BJ (cell line): ENCODE measurements at places on chromosomes 4 and X.

DNA sequence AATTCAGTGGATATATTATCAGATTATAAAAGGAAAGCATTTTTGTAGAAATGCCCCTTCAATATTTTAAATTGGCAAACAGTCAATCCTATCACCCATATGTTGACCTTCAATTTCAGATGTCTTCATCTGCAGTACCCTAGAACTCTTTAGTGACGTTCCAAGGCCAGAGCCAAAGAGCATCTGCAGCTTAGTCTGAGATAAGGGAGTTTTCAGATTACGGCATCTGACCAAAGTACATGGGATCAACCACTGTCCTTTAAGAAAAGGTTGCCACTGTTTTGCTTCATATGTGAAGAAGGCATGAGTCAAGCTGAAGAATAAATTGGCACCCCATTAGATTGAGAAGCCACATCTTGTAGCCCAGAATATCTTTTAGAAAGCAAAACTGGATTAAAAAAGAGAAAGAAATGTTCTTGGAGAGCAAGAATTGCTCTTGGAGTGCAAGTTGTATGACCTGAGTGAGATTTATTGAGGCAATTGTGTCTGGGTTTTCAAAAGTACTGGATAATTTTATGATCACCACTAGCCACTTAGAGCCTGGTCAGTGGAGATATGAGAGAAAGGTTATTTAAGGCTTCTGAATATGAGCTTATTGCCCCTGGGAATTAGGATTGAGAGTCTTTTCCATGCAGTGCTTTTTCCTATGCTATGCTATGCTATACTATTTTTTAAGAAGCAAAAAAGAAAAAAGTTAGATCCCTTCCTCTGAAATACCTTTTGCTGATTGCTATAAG is 251.9 kb upstream of the NR3C2 start:
- no peak for DNase-seq

DNA sequence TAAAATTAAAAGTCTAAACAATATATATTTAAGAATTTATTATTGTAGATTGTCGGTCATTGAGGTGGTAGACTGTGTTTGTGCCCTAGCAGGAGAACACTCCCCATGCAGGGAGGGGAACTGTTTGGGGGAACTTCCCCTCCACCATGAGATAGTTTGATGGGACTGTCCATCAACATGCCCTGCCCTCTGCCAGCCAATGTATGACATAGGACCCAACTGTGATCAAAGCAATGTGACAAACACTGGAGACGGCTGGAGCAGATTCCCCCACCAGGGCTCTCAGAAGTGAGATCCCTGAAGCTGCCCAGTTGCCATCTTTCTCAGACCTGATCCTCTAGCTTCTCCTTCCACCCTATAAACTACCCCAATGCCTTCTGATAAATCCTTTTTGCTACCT is 44.9 kb downstream of the SH3KBP1 start:
- no peak for DNase-seq

DNA sequence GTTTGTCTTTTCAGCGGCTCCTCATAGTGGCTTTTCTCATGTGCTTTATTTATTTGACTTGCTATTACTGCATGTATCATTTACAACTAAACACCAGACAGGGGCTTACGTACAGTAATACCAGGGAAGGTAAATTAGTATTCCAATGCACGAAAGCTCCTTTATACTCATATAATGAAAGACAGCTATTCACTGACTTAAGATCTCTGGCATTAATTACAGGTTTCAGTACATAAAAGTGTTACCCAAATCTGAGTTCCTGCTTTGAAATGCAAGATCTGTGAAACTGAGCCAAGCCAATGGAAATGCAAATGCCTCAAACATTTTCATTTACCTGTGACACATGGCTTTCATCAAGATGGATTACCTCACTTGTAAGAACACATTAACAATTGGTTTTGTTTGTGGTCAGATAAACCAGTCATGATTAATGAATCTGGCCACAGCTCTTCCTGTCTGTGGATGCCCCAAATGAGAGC is 107.2 kb downstream of the ANAPC4 start:
- no peak for DNase-seq

DNA sequence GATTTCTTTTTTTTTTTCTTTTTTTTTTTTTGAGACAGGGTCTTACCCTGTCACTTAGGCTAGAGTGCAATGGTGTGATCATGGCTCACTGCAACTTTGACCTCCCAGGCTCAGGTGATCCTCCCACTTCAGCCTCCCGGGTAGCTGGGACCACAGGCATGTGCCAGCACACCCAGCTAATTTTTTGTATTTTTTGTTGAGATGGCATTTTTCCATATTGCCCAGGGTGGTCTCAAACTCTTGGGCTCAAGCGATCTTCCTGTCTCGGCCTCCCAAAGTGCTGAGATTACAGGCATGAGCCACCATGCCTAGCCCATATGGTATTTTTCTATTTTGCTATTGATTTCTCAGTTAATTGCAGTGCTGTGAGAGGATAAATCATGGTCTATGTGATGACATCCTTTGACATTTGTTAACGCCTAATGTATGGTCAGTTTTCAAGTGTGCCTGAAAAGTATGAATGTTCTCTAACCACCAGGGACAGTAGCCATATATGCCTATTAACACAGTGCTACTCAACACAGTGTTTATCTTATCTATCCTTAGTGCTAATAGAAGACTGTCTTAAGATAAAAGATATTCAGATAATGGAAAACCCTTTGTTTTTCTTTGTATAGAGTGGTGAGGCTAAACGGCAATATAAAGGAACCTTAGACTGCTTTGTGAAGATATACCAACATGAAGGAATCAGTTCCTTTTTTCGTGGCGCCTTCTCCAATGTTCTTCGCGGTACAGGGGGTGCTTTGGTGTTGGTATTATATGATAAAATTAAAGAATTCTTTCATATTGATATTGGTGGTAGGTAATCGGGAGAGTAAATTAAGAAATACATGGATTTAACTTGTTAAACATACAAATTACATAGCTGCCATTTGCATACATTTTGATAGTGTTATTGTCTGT is 9.1 kb upstream of the HSPA4L start:
- DNase-seq, result no peak

GRCh38 chr4:7587433-7588405 is 153.0 kb upstream of the PSAPL1 start:
- DNase-seq, result no peak

DNA sequence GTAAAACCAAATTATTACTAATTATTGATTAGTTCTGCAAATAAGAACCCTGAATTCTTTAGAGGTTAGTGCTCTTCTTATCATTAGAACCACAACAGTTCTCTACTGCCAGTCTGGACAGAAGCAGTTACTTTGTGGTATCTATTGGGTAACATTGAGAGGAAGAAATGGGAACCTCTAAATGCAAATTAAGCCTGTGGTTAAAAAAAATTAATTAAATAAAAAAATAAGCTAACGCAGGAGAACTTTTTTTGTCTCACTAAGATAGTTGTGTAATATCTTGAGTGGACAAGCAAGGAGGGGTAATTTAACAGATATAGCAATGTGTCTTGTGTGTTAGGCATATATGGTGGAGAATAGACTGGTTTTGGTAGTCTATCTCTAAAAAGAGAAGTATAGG is 32.9 kb upstream of the TET2 start:
- DNase-seq, result no peak

- DNase-seq, result peak; percentile 52
Measured at GRCh38 chr4:149164282-149164681, 651.4 kb downstream of the IQCM start.

DNA sequence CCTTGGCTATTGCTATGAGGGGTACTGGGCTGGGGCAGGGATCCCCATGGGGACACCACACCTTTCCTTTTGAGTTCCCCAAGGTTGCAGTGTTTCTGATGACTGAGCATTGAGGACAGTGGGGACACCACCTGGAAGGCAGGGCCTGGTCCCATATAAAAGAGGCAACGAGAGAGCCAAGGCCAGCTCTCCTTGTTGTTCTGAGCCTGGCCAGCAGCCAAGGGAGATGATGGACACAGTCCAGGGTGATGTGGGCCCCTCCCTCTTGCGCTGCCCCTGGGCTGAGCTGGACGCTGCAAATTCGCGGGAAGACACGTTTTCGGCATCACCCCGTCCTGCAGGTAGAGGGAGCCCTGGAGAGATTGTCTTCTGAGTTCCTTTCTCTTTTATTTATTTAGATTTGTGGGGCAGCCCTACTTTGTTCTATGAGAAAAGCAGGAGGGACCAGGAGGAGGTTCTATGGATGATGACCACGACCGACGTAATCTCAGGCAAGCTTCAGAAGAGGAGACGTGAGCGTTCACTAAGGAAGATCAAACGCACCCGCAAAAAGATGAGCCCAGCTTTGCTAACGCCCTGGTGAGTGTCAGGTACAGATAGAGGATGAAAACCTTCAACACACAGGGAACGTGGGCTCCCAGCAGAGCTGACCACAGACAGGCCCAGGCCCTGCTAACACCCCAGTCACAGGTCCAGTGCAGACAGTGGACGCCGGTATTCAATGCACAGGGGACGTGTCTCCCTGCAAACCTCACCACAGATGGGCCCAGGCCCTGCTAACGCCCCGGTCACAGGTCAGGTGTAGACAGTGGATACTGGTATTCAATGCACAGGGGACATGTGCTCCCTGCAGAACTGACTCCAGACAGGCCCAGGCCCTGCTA is 97.4 kb downstream of the SHOX start:
- DNase-seq, result no peak

DNA sequence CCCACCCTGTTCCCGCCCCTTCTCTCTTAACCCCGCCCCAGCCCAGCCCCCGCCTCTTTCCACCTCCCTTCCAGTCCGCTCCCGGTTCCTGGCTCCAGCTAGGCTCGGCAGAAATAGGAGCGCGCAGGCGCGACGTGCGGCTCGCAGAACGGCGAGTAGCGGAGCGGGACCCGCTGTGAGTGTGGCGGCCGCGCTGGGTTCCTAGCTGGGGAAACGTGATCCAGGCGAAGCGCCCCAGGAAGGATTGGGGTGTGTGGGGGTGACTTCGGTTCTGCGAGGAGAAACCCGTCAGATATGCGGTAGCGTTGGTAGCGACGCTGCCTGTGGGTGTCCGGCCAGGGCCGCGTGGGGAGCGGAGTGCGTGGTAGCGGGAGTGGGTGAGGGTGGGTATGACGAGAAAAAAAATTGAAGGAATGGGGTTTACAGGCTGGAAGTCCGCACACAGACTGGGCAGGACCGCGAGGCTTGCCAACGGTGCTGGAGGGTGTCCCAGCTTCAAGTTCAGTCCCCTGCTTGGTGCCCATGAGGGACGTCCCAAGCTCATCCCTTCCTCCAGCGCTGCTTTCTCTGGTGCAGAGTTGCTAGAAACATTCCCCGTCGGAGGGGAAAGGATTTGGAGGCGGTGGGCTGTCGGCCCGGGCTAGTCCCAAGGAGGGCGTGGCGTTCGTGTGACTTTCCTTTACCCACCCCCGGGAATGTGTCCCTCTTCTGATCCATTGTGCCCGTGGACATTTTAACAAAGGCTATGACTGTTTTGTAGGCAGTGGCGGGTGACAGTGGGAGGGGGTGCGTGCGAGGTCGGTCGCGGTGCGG is at the start of gene PRRG1:
PRRG1 (plus strand) TSS at position 144 of the 813 bp plus-strand sequence. CDS start 56,886 bp downstream, outside the sequence.
- DNase-seq, result peak; percentile 22

- DNase-seq, result no peak
Measured at GRCh38 chrX:123771449-123772064, 38.7 kb upstream of the THOC2 start.

GRCh38 chr4:148068065-148068911 is 336.4 kb downstream of the ARHGAP10 start:
- DNase-seq, result no peak

- DNase-seq, result no peak
Measured at GRCh38 chr4:4477391-4477790, 64.5 kb downstream of the STX18 start.

GRCh38 chrX:40735325-40736169 is at the start of gene MED14:
Gene MED14 (minus strand): TSS chrX:40735542. CDS start chrX:40735412, 130 bp downstream.
- DNase-seq, result peak; percentile 30

- DNase-seq, result no peak
Measured at GRCh38 chr4:176443646-176444409, 124.1 kb downstream of the SPCS3 start.

DNA sequence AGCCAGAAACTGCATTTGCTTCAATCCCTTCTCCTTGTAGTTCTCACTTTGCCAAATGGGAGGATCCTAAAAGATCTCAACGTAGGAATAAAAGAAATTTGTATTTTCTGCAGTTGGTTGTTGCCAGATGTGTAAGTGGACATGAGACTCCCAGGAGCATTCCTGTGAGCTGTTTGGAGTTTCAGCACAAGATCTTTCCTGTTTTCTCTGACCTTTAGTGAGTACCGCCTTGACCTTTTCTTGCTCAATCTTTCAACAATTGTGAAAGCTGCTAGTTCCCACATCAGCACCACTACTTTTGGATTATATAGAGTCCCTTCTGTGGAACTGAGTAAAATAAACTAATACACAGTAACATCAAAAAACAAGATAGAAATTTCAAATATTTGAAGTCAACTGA is 683.8 kb upstream of the PABPC4L start:
- no peak for DNase-seq

GRCh38 chr4:145285928-145286327 is 105.5 kb upstream of the OTUD4 start:
- DNase-seq, result no peak

DNA sequence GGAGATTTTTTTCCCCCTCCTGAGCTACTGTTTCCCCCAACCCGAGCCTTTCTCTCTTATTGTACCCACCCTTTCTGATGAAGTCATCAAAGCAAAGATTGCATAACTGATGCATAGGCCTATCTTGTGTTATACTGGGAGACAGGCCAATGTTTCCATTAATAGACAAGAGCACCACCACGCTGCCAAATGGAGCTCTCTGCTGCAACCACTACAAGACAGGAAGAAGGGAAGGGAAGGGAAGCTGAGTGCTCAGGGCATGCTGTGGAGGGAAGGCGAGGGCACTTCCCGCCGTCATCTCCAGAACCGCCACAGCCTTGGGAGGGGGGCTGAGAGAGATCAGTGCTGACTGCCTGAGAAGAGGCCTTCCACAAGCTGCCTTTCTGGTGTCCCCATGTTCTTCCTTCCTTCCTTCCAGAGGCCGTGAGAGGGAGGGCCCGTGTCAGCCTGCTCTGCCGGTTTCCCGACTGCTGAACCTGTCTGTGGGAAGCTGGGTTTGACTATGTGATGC is 75.0 kb downstream of the MGST2 start:
- peak; percentile 64 for DNase-seq

DNA sequence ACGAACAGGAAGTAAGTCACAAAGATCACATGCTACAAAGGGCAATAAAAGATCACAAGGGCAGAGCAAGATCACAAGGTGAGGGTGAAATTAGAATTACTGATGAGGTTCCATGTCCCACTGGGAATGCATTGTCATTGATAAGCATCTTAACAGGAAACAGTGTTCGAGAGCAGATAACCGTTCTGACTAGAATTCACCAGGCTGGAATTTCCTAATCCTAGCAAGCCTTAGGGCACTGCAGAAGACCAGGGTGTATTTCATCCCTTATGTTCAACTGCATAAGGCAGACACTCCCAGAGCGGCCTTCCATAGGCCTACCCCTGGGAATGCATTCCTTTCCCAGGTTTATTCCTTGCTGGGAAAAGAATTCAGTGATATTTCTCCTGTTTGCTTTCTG is 980.6 kb upstream of the LCORL start:
- DNase-seq, result no peak
